Mammary epithelial cell (primary cell): ENCODE measurements at places on chromosomes 16 and 17.
A peak's percentile ranks its signal among the peaks of the same experiment; 100 is the strongest.

GRCh38 chr17:40604327-40605080, 39.2 kb upstream of the CCR7 start:
- no peak for DNase-seq

GRCh38 chr16:56423584-56424403, 1.6 kb downstream of the AMFR start:
- DNase-seq, result no peak

DNA sequence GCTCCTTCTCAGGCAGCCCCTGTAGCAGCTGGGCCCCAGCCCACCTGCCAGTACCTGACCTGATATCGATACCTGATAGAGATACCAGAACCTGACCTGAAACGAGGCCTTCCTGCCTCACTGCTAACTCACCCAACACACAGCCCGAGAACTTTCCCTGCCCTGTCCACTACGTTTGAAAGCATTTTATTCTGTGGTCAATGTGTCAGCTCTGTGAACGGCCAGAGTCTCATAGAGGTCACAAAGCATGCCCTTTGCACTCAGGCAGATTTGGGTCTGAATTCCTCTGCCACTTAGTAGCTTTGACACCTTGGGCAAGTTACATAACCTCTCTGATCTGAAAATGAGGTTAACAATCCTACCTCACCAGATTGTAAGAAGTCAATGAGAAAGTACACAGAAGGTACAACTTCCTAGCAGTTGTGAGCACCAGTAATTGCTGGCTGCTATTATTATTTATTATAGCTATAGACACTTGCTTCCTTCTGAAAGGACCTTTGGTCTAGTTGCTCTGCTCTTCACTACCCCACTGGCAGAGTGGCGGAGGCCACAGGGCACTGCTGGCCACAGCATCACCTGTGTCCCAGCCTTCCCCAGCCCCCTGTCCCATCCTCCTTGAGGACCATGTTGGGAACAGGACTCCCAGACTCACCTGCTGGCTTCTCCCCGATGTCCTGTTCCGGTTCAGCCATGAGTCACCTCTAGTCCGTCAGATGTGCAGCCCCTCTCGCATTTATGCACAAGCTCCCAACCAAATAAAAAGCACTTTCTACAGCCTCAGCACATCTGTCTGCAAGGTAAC, 895 bp downstream of the ANKRD40CL start:
- no peak for DNase-seq

DNA sequence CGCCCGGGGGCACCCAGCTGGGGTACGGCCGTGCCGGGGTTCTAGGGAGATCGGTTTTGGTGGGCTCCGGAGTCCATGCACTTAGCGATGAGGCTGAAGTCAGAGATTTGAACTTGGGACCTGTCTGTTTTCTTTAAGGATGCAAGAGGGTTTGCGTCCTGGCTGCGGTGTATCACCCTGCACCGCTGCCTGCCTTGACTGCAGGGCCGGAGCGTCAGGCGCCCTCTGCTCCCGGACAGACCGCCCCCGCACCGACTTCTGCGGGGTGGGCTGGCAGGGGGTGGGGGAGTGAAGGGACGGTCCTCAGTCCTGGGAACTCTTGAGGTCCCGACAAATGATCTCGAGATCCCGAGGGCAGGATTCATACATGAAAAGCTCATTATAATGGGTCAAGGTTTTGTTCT, 701 bp downstream of the PDP2 start:
- no peak for DNase-seq

GRCh38 chr16:15924996-15925395, 24.4 kb upstream of the ABCC1 start:
- no peak for DNase-seq

GRCh38 chr16:59370717-59371116, 636.6 kb upstream of the GOT2 start:
- no peak for DNase-seq

GRCh38 chr16:88048985-88049384, 97.8 kb downstream of the BANP start:
- DNase-seq, result no peak

DNA sequence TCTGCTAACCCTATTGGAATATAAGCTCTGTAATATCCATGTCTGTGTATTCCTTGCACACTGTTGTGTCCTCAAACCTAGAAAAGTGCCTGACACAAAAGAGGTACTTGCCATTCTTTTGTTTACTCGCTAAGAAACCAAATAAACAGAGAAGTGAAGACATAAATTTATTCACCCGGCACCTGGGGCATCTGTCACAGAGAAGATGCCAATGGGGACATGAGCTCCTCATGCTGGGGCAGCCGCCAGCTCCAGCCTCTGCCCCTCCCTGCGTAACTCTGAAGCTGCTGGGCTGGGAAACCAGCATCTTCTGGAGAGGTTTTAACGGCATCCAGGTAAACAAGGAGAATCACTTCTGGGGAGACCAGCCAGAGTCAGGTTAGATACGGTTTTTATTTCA, 15.1 kb upstream of the CDRT4 start:
- DNase-seq, result no peak

DNA sequence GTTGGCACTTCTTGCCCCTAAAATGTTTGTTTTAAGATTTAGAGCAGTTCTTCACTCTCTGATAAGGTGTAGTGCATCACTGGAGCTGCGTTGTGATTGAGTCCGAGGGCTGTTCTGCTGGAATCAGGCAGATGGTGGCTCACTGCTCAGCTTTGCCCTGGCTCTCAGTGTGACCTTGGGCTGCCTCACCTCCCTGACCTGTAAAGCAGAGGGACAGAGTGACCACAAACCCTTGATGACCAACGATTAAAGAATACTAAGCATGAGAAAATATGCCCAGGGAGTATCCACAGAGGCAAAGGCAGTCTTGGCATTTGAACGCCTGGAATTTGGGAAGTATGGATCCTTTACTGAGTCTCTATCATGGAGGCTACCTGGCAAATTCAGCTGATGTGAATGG, 18.1 kb downstream of the CMIP start:
- DNase-seq, result no peak

DNA sequence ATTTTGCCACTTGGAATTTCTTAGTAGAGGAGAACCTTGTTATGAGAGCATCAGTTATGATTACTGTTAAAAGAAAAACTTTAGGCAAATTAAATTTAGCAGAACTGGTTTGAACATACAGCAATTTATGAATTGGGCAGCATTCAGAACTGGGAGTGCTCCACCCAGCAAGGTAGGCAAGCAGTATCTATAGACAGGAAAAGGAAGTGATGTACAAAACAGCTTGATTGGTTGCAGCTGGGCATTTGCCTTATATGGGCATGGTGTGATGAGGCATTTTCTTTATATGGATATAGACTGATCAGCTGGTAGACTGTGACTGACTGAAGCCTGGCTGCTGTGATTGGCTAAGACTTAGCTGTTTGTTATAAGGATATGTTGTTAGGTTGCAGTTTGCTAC, 17.6 kb upstream of the CYLD start:
- DNase-seq, result no peak

- DNase-seq, result peak; percentile 48
These were observed 7.5 kb downstream of the SRSF1 start for GRCh38 chr17:57999496-58000017.

- no peak for DNase-seq
These were observed 501.1 kb upstream of the KIF2B start for GRCh38 chr17:53321651-53322050.

- peak; percentile 45 for DNase-seq
These were observed 58.6 kb downstream of the EMP2 start for GRCh38 chr16:10521681-10522274.

- no peak for DNase-seq
These were observed 67.5 kb downstream of the GNAO1 start for GRCh38 chr16:56258508-56259424.

GRCh38 chr16:50467943-50468748, 80.0 kb upstream of the NKD1 start:
- DNase-seq, result no peak

DNA sequence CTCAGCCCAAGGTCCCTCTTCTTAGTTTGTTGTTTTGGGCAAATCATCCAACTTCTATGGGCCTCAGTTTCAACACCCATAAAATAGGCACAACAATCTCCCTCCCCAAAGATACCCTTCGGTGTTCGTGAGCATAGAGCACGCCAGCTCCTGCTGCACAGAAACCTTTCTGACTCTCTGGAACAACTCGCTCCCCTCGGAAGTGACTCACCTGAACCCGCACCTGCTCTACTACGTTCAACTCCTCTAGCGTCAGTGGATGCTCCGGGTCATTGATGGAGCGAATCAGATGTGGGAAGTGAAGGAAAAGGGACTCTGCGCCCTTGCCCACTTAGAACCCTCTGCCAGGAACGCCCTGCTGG, 445 bp downstream of the CIAO2B start:
- peak; percentile 71 for DNase-seq

DNA sequence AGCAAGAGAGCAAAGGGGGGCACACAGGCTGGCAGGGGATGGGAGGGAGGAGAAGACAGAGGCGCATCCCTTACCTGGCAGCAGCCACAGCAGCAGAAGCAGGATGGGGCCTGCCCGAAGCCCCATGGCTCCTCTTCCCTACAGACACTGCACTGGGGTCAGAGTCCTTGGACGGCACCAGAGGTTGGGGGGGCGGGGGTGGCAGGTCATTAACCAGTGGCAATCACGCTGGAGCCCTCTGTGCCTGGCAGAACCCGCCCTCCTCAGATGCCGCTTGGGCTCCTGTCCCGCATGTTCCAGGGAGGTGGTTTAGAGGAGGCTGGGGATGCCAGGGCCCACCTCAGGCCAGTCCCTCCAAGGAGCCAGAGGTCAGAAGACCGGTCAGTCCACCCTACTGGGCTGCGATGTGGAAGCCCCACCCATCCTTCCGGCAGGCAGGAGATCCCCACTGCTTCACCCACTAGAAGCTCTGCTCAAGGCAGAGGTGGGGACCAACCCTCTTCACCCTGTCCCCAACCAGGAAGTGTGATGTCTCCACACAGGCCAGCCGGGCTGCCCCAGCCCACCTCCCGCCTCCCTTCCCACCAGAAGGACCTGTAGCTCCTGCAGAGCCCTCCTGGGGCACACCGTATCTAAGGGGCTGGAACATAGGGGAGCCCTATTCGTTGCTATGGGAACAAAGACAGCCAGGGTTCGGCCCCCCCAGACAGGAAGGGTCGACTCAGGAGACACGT, 11.7 kb downstream of the ZG16B start:
- DNase-seq, result no peak

DNA sequence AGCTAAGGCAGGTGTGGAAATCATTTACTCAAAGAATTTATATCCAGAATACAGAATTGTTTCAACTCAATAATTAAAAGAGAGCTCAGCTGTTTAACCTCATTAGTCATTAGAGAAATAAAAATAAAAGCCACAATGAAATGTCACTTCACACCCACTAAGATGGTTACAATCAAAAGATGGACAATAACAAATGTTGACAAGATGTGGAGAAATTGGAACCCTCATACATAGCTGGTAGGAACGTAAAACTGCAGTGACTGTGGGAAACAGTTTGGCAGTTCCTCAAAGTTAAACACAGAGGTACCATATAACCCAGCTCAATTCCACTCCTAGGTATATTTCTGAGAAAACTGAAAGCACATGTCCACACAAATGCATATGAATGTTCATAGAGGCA, 49.8 kb downstream of the NDEL1 start:
- DNase-seq, result no peak

- peak; percentile 65 for DNase-seq
These were observed 102.5 kb upstream of the TMEM97 start for GRCh38 chr17:28216528-28216927.

- DNase-seq, result no peak
These were observed 150.2 kb downstream of the TANC2 start for GRCh38 chr17:63116228-63116627.

DNA sequence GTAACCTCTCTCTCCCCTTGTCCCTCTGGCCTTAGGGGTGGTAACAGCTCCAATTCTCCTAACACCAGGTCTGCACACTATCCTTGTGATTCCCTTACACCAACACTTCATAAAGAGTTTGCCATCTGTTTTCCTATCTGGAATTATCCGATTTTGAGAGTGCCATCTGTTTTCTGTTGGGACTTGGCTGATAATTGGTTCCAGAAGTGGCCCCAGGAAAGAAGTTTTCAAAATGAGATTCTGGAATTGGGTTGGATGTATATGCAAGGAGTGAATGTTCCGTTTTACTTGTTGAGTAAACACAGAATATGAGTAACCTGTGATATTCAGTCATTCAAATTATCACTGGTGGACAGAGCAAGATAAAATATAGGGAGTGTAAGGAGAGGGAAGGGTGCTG, 134.1 kb upstream of the HS3ST3A1 start:
- DNase-seq, result no peak

DNA sequence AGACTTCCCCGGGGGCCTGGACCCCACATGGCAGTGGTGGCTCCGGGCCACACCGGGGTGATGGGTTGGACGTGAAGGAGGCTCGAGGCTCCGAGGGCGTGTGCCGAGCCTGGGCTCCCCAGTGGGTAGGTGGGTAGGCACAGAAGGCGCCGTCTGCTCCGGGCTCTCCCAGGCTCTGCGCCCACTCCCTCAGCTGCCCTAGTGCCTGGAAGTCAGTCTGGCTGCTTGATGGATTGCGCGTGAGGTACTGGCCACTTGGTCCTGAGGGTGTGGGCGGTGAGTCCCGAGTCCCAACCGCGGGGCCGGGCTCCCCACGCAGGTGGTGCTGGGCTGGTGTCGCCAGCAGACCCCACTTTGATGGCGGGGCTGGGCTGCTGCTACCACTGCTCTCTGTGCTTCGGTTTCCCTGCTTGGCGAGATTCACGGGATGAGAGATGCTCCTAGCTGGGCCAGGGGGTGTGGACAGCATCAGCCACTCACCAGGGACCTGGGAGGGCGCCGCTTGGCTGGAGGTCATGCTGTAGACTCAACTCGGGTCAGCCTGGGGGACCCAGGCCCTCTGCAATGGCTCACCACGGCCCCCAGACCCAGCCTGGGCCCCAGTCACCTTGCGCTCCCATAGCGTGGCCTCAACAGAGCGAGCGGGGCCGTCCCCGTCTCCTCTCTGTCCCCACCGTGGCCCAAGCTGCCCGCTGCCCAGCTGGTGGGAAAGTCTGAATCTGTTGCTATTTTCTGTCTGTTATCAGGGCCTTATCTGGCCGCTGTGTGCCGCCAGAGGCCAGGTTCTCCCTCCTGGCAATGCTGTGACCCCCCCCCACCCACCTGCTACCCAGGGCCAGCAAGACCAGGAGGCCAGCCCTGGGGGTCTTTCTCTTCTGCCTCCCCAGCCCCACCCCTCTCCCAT, 26.1 kb downstream of the ZFPM1 start:
- no peak for DNase-seq
